ENCODE measurements at places on chromosomes 1 and 21. TPM values are rescaled to one million over a fixed set of nuclear protein-coding genes. Genes with fewer than 3 reads are reported as not detected.

GRCh38 chr1:101025283-101025656 is 314 bp downstream of the DPH5 start:
- DNase-seq: peak; percentile 19

- DNase-seq: peak; percentile 75
Measured at GRCh38 chr1:19644681-19645410, 735 bp downstream of the NBL1 start.

GRCh38 chr1:159980076-159980475 is 26.0 kb upstream of the SLAMF9 start:
- DNase-seq: no peak

GPA33 gene
- total RNA-seq: 1.2 TPM

Data from activated naive CD4-positive, alpha-beta T cell treated with anti-CD3 and anti-CD28 coated beads for 36 hours (primary cell).